Activated T-cell treated with anti-CD3 and anti-CD28 coated beads for 4 hours (primary cell): ENCODE measurements at places on chromosomes 1 and 21.

DNA sequence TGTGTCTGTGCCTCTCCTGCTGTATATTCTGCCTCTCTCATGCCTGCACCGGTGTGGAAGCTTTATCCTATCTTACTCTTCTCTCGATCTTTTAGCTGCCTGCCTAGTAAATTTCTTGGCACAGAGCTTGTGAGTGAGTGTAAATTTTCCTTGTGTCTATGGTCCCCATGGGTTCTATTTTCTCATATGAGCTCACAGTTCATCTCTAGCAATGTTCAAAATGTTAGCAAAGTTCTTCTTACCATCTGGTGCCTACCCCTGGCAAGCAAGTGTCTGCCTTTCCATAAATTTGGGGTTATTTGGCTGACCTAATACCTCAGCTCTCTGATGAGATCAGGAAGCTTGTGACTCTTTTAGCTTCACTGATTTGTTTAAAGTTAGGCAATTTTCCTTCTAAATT is 572.1 kb upstream of the BRINP3 start:
- no peak for DNase-seq

DNA sequence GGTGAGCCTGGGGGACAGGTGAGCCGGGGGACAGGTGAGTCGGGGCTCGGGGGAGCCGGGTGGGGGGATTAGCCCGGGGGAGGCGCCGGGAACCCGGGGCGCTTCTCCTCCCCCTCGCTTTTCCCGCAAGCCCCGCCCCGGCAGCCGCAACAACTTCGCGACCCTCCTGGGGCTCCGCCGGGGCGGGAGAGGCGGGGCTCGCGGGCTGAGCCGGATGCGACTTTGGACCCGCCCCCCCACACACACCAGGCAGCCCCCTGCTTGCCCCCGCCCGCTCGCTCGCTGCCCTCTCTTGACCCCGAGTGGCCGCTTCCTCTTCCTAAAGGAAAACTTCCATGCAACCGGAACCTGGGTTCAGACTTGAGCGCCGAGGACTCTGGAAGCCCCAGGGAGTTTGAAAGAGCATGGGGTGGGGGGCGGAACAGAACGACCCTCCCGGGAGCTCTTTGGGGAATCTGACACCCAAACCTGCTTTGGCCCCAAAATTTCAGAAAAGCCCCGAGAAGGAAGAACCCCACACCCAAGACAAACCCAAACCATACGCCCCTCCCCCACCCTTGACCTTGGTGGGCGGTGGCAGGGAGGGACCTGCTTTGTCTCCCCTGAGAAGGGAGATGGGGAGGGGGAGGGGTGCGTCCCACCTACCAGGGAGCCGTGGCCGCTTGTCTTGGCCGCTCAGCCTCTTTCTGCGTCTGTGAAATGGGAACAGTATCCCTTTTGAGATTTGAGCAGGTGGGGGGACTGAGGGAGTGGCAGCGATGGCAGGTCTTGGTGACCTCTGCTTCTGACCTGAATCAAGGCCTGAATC is 550 bp downstream of the ARHGEF16 start:
- DNase-seq = no peak

DNA sequence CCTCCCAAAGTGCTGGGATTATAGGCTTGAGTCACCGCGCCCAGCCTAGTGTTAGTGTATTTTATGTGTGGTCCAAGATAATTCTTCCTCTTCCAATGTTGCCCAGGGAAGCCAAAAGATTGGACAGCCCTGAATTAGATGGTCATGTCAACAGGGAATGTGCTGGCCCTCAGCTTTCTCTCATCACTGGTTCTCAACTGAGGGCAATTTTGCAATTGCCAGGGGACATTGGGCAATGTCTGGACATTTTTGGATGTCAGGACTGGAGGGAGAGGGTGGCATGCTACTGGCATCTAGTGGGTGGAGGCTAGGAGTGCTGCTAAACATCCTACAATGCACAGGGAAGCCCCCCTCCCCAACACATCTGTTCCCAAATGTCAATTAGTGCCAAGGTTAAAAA is 95.0 kb downstream of the LAMC2 start:
- DNase-seq = no peak

GRCh38 chr1:216793303-216793702 is 70.1 kb upstream of the ESRRG start:
- DNase-seq = no peak

- no peak for DNase-seq
Observed at GRCh38 chr1:223038288-223039006, 104.6 kb downstream of the TLR5 start.

DNA sequence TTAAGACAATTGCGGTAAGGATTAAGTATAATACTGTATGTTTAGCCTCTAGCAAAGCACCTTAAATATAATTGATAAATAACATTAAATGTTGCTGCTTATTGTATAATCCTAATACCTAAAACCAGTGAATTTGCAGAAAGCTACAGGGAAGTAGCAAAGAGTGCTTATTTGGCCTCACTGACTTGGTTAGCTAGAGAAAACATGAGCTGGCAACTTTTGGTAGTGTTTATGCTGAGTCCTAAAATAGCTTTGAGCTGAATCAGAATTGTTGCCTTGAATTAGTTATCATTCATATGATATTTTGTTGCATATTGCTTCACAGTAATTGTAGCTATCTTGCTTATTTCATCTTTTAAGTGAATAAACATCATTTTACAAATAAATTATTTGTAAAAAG is 3.5 kb downstream of the TRIM67 start:
- no peak for DNase-seq

GRCh38 chr1:29304025-29304684 is 67.8 kb downstream of the PTPRU start:
- DNase-seq = no peak

DNA sequence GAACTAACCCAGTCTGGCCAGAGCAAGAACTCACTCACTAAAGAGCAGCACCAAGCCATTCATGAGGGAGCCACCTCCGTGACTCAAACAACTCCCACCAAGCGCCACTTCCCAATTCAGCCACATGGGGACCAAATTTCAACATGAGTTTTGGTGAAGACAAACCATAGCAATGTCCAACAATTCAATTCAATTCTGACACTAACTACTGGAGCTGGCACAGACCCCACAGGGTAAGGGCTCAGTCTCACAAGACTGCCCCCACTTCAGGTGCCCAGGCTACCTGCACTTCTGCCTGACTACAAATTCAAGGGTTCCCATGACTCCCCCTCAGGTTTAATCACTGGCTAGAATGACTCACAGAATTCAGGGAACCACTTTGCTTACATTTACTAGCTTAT is 48.8 kb upstream of the RAP1A start:
- peak; percentile 9 for DNase-seq

DNA sequence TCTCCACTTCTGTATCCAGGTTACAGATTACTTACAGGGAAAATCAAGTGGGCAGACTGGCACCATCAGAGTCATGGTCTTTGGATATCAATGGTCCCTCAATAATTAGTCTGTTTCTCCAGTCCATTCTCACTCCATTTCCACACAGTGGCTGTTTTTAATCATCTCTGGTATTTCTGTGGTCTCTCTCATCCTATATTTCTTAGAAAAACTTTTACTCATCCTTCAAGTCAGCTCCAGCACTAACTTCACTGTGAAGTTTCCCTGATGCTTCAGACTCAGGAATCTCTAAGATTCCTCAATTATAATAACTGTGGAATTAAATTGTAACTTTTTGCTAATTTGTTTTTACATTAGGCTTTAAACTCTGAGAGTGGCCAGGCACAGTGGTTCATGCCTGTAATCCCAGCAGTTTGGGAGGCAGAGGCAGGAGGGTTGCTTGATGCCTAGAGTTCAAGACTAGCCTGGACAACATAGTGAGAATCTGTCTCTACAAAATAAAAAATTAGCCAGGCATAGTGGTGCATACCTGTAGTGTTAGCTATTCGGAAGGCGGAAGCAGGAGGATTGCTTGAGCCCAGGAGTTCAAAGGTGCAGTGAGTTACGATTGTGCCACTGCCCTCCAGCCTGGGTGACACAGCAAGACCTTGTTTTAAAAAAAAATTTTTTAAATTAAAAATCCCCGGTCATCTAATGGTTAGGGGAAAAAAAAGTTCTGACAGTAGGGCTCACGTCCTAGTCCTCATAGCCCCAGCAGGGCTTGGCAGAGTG is 10.6 kb downstream of the CD160 start:
- no peak for DNase-seq

DNA sequence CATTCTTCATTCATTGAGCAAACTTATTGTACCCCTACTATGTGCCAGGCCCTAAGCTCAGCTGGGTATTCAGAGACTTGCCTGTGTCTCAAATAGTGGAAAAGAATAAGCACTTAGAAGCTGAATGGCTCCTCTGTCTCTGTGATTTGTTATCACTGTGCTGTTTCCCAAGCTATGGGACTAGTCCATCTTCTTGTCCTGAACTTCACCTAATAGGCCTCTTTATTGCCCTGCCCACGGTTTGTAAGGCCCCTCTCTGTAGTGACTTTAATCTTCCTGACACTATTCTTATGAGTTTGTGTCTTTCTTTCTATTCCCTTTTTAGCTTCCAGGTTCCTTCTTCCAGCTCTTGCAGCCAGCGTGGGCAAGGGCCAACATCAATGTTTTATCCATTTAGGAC is 85.4 kb upstream of the LPGAT1 start:
- DNase-seq = no peak

DNA sequence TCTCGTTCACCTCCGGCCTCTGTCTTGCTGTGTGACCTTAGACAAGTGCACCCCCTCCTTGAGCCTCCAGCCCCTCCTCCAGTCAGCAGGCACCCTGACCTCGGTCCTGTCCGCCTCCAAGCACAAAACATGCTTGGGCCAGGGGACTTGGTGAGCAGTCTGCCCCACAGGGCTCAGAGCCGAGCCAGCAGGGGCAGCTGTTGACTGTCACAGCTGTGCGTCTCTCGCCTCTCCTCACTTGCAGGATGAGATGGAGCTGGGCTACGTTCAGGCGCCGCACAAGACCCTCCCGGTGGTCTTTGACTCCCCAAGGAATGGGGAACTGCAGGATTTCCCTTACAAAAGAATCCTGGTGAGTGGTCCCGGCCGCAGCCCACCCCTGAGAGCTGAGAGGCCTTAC is 24.2 kb downstream of the PADI3 start:
- DNase-seq = no peak

- DNase-seq = no peak
Observed at GRCh38 chr1:47183308-47184089, 6.3 kb downstream of the PDZK1IP1 start.

GRCh38 chr21:18334066-18334465 is 69.5 kb downstream of the TMPRSS15 start:
- no peak for DNase-seq

GRCh38 chr1:215895276-215895675 is 328.2 kb downstream of the KCTD3 start:
- DNase-seq = no peak

DNA sequence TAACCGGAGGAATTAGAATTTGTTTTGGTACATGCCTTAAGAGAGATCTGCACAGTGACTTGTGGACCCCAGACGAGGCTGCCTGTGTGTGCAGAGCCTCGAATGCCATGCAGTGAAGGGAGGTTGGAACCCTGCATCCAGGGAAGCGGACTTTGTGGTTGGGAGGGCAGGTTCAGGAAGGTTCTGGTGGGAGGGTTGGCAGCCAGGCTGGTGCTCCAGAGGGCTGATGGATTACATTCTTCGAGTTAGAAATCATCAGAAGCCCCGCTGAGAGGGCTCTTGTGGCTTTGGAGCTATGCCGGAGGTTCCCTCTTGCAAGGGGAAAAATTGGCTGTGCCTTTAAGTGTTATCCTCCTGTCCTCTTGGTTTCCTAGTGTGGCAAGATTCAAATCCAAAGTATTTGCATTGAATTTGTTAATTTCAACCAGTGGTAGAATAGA is 21.1 kb downstream of the ROR1 start:
- DNase-seq = no peak

DNA sequence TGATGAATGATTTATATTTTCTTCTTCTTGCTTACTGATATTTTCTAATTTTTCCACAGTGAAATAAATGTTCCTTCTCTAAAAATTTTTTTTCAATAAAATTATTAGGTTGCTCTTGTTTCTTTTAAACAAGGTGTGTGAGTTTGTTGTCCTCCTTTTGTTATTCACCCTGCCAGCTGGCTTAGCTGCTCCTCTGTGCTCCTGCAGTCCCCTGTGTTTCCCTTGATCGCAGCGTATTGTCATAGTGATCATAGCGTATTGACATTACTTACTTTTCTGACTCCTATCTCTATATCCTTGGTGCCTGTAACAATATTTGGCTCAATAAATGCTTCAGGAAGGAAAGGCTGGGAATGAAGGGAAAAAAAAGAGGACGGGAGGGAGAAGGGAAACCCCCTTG is 24.9 kb upstream of the PODN start:
- no peak for DNase-seq

DNA sequence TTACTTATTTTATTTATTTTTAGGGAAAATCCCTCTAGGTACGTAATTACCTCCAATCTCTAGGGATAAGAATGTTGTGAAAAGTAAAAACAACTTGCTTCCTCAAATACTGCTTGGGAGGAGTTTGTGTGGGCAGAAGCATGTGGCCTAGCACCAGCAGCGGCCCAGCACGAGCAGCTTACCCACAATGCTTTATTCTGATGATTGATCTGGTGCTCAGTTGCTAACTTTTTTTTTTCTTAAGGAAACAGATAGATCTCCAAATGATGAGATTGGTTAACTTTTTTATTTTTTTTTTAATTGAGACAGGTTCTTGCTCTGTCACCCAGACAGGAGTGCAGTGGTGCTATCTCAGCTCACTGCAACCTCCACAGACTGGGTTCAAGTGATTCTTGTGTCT is 4.2 kb downstream of the CLIC6 start:
- no peak for DNase-seq

- no peak for DNase-seq
Observed at GRCh38 chr1:117589544-117589943, 16.3 kb upstream of the TENT5C start.

DNA sequence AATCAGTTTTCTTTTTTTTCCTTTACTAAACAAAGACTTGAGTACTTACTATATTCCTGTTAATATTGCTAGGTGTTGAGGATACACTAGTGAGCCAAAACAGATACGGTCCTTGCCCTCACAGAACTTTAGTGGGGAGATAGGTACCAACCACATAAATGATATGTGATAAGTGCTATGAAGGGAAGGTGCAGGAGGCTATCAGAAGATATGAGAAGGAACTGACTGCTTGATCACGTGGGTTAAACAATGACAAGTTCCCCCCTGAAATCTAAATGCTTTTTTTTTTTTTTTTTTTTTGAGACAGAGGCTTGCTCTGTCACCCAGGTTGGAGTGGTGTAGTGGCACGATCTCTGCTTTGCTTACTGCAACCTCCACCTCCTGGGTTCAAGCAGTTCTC is 25.0 kb downstream of the RBM15 start:
- DNase-seq = no peak

DNA sequence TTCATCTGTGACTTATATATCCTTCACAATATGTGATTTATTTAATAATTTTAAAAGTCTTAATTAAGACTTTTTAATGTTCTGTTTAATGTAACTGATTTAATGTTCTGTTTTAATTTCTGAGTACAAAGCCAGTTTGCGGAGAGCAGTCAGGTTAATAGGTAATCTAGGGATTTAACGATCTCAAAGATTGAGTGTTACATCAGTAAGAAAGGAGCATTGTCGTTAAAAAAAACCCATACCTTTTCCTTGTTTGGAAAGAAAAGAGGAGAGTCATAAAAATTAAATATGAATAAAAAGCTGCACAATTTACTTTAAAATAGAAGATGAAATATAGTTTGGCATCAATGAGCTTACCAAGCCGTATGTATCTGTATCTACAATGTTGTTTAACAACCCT is 621.4 kb downstream of the KIF26B start:
- no peak for DNase-seq

- no peak for DNase-seq
Observed at GRCh38 chr1:69191335-69191734, 376.4 kb upstream of the LRRC7 start.

GRCh38 chr1:210332719-210333398 is 4.2 kb downstream of the HHAT start:
- DNase-seq = peak; percentile 5
